ENCODE measurements at places on chromosomes 4 and X.

GRCh38 chr4:36337665-36338185 is 56.3 kb downstream of the DTHD1 start:
- no peak for DNase-seq

DNA sequence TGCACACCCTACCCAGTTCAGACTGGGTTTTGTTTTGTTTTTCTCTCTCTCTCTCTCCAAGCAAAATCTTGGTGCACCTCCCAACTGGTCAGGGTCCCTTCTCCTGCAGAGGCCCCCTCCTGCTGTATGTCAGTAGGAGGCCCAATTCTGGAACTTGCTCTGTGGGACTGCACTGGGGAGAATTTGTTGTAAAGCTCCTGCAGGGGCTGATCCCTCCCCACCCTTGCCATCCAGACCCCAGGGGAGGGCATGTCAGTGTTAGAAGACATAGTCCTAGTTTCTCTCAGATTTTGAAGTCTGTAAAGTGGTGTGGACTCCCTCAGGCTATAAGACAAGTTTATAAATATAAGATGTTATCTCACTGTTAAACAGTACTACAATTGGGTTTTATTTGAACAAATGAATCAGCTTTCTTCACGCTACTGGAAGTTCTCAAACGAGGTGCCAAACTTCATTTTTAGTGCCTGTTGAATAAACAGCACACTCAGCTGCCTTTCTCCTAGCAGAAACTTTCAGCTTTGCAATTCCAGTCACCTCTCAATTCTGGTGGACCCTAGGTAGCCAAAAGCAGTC is 88.6 kb upstream of the FRMPD3 start:
- no peak for DNase-seq

GRCh38 chr4:133474501-133474900 is 325.4 kb downstream of the PCDH10 start:
- no peak for DNase-seq

DNA sequence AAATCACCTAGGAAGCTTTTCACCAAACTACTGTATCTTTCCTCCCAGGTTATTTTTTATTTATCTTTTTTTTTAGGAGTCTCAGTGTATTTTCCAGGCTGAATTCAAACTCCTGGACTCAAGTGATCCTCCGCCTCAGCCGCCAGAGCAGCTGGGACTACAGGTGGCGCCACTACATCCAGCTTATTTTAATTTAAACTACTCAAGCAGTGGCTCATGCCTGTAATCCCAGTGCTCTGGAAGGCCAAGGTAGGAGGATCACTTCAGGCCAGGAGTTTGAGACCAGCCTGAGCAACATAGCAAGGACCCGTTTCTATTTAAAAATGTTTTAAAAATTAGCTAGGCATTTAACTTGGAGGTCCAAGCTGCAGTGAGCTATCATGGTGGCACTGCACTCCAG is 37.8 kb downstream of the LEF1 start:
- no peak for DNase-seq

DNA sequence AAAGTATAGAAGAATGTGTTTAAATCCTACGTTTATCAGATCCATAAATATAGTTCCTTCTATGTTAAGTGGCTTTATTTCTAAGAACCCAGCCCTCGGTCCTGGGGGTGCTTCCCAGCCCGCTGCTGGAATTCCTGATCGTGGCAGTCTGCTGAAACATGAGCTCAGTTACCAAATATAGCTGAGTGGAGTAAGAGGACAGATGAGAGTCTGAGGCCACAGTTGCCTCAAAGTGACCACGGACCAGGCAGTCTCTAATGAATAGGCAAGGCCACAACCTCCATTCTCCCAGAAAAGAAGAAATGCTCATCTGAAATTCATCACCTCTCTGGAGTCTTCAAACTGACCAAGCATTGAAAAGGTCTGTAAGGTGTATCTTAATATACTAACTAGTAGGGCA is at the start of gene PALLD:
Gene PALLD (plus strand): TSS at position 219 of the 400 bp plus-strand sequence.
- DNase-seq, result no peak

GRCh38 chr4:118032691-118033090 is 1.6 kb upstream of the NDST3 start:
- no peak for DNase-seq

DNA sequence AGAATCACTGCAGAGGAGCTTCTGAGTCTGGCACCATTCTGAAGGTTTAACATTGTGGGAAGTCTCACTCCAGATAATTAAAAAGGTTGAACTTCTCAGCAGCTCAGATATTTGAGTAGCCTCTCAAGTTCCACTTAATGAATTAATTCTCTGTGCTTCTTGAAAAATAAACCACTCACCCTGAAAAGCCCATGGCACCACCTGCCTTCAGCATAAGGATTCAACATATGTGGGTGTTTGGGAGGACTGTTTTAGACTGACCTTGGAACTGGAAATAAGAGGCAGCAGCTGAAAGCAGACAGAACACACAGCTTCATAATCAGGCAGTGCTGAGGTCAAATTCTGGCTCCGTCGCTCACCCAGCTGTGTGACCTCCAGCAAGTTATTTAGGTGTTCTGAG is 100.6 kb downstream of the KCNIP4 start:
- no peak for DNase-seq

- DNase-seq, result no peak
These were observed 106.3 kb upstream of the CBR4 start for GRCh38 chr4:169116270-169116901.

GRCh38 chrX:109140463-109140862 is 341.4 kb downstream of the GUCY2F start:
- DNase-seq, result no peak

GRCh38 chr4:48620831-48621230 is 130.8 kb downstream of the ZAR1 start:
- DNase-seq, result no peak

DNA sequence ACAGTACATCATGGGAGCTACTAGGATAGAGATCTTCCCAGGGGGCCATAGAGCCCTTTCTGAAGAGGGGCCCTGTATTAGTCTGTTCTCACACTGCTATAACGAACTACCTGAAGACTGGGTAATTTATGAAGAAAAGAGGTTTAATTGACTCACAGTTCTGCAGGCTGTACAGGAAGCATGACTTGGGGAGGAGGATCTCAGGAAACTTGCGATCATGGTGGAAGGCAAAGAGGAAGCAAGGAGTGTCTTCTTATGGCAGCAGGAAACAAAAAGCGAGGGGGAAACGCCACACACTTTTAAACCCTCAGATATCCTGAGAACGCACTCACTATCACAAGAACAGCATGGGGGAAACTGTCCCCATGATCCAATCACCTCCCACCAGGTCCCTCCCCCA is 4.2 kb upstream of the SLC9A6 start:
- DNase-seq, result no peak

- DNase-seq, result no peak
These were observed 74.1 kb downstream of the WDR19 start for GRCh38 chr4:39256436-39256835.

GRCh38 chrX:147602176-147602696 is 309.5 kb upstream of the FMR1 start:
- no peak for DNase-seq

GRCh38 chr4:6474705-6475457 is 2.5 kb upstream of the PPP2R2C start:
- DNase-seq, result no peak

GRCh38 chrX:112011376-112011775 is 71.2 kb downstream of the TRPC5 start:
- no peak for DNase-seq

DNA sequence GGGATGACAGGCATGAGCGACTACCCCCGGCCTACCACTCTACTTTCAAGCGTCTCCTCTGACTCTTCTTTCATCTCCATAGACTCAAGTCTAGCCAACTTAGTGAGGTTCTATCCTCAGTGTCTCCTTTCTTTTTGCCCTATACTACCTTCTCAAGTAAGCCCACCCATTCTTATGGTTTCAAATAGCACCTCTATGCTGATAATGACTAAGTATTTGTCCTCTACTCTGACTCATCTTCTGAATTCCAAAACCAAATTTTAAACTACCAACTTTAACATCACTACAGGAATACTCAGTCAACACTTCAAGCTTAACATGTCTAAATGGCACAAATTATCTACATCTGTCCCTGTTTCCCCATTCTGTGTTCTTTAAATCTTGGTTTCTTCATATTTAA is 47.8 kb downstream of the ELF2 start:
- no peak for DNase-seq

- DNase-seq, result no peak
These were observed 56.2 kb downstream of the HMGB3 start for GRCh38 chrX:151039351-151039750.

DNA sequence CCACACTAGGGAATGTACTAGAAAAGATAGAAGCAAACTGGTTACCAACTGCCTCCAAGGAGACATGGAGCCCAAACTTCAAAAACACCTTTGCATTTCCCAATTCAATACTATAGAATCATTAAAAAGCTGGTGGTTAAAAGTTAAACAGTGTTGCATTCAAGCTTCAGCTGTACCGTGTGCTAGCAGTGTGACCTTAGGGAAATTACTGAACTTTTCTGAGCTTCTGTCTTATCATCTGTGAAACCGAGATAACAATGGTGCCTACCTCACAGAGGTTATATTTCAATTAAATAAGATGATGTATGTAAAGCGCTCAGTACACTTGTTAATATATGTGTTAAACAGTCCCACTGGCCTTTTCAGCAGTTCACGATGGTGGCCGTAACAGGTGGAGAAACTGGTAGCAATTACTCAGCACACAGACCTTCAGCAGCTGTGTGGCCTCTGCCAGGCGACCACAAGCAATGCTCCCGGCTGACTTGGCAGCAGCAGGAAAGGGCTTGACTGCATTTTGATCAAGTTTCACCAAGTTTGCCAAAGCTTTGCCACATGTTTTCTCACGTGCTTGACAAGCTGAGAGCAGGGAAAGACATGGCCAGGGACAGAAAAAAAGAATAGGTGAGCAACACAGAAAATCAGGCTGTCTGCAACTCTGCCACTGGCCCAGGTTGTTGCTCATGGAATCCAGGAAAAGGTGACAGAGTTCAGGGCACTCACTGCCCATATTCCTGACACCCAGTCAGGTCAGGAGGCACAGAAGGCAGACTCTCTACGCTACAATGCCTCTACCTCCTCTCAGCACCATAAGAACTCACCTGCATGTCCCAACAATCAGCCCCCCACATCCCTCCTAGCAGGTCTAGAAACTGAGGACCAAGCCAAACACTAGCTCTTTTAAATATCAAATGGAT is 72.1 kb downstream of the PARM1 start:
- no peak for DNase-seq

- DNase-seq, result no peak
These were observed 81.2 kb downstream of the APOOL start for GRCh38 chrX:85084770-85085393.

- DNase-seq, result no peak
These were observed 114.5 kb downstream of the TSPAN7 start for GRCh38 chrX:38675856-38676255.

GRCh38 chr4:94332983-94333590 is 9.5 kb downstream of the HPGDS start:
- no peak for DNase-seq

DNA sequence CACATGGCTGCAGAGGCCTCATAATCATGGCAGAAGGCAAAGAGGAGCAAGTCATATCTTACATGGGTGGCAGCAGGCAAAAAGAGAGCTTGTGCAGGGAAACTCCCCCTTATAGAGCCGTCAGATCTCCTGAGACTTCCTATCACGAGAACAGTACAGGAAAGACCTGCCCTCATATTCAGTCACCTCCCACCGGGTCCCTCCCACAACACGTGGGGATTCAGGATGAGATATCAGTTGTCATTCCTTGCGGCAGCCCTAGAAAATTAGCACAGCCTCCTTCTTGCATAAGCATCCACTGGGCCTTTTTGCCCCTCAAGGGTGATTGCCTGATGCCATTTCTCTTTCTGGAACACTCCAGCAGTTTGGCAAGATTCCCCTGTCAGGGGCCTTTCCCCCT is 61.7 kb upstream of the STX18 start:
- DNase-seq, result no peak

- no peak for DNase-seq
These were observed 16.7 kb downstream of the IRF2 start for GRCh38 chr4:184457535-184458249.

GRCh38 chr4:9771034-9771433 is 10.4 kb upstream of the DRD5 start:
- no peak for DNase-seq

DNA sequence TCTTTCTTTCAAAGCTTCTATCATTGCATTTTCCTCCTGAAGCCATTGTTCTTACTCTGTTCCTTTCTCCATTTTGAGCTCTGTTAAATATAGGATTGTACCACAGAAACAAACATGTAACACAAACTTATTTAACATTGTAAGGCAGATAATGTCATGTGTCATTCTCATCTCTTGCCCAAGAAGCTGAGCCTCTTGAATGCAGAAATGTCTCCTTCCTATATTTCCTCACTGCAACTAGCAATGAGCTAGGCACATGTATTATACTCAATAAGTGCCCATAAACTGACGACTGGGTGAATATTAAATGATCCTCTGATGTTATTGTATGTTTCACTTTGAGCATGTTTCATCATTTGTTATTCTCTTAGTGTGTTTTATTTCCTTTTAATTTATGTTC is 56.7 kb upstream of the SLC7A11 start:
- DNase-seq, result no peak
